ENCODE measurements at places on chromosomes 3 and 15.

DNA sequence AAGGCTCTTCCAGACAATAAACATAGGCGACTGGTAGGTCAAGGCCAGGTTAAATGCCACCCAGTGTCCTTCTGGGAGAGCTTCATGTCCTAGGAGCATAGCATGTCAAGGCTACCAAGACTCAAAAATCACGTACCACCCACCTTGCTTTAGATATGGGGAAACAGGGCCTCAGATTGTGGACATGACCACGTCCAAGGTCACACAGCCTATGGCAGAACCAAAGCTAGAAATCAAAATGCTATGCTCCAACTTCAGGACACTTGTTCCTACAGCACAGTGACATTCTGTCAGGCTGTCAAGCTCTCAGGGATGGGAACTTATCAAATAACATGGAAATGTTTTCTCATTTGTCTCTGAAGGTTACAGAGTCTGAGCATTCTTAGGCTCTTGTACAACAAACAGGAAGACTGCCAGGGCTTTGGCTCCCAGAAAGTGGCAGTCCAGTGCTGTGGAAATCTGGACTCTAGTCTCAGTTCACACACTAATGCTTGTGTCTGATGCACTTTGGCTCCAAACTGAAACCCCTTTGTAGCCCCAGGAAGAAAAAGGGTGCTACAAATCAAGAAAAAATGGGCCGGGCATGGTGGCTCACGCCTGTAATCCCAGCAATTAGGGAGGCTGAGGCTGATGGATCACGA, 170.4 kb upstream of the LPP start:
- no peak for DNase-seq

- no peak for DNase-seq
These were observed 65.8 kb downstream of the B3GNT5 start for GRCh38 chr3:183318877-183319276.

GRCh38 chr3:58628823-58629562, 37.6 kb downstream of the FAM3D start:
- no peak for DNase-seq

GRCh38 chr3:190941694-190942260, 79.3 kb upstream of the GMNC start:
- DNase-seq = no peak

- DNase-seq = no peak
These were observed 648.9 kb upstream of the GBE1 start for GRCh38 chr3:82410366-82410765.

GRCh38 chr15:49287481-49287880, 117.4 kb downstream of the GALK2 start:
- DNase-seq = no peak

GRCh38 chr3:12339701-12340480, 51.0 kb downstream of the PPARG start:
- no peak for DNase-seq

GRCh38 chr3:192864941-192865340, 52.7 kb downstream of the MB21D2 start:
- no peak for DNase-seq

DNA sequence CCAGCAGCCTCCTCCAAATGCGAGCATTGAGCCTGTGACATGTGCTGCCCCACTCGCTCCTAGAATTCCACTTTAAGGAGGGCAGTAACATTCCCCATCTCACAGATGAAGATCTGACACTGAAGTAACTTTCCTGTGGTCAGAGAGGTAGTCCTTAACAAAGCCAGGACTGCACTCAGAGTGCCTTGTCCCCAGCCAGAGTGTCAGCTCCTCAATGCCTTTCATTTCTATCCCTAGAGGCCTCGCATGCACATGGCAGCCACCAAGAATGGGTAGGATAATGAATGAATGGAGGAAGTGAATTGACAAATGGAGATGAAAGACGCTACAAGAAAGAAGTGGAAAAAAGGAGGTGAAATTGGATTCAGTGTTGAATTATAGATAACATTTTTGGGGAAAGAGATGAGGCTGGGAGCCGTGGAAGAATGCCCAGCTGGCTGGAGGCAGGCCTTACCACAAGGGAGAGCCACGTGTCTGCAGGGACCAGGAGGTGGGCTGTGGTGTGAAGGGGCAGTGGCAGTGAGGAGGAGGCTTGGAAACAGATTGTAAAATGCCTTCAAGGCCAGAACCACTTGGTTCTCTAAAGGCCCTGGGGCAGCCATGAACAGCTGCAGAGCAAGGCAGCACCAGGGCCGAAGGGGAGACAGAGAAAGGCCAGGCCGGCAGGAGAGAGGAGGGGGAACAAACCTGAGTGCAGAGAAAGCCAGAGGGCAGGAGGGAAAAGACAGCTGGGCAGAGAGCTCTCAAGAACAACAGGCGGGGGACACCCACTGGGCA, 10.4 kb downstream of the CFAP92 start:
- DNase-seq = no peak

- peak; percentile 28 for DNase-seq
These were observed 635 bp downstream of the TUBGCP5 start for GRCh38 chr15:23038726-23039142.

- no peak for DNase-seq
These were observed 26.8 kb upstream of the ZBTB38 start for GRCh38 chr3:141341536-141341935.
